Activated CD8-positive, alpha-beta memory T cell treated with anti-CD3 and anti-CD28 coated beads for 1 hour (primary cell): ENCODE measurements at places on chromosomes 5 and 9.

DNA sequence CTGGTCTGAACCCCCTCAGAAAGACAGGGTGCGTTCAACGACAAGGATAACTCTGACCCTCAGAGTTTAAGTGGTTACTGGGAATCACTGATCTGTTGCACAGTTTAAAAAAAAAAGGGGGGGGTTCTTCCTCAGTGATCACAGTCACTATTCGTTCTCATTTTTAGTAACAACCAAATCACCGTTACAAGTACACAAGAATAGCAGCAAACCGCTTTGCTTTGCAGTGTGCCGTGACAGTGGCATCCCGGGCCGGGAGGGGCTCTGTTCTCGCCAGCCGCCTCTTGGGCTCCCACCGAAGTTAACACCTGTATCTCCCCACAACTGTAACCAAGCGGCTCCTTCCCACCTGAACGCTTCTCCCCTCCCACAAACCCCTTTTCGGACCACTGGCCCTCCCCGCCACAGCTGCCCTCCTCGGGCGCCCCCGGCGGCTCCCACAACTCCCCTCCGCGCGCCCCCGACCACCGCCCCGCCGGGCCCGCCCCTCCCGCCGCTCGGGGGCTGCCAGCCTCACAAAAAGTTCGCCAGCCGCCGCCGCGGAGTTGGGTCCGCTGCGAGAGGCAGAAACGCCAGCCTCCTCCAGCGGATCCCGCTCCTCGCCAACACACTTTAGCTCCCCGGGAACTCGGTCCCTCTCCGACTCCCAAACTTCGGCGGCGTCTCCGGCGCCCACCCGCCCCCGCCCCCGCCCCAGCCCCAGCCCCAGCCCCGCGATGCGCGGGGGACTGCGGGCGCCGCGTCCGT is 1.2 kb downstream of the SSBP2 start:
- DNase-seq: peak; percentile 30

DNA sequence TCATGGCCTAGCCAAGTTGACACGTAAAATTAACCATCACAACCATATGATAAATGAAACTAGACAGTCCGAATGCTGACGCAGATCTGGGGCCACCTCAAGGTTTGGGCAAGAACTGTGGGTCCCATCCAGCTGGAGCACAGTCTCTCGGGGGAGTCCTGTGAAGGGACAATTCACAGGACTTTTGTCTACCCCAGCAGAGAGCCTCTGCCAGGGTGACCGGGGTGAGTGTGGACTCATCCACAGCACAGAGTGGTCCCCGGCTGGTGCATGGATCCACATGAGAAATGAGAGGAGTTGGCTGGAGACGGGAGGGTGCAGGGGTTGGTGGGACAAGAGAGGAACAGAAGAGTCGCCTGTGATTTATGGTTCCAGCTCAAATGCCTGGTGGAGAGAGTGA is 17.7 kb upstream of the MED10 start:
- DNase-seq: no peak

GRCh38 chr5:102874054-102874453 is 118.9 kb downstream of the PAM start:
- DNase-seq: no peak

- no peak for DNase-seq
Observed at GRCh38 chr5:115343855-115344254, 47.4 kb upstream of the CCDC112 start.

DNA sequence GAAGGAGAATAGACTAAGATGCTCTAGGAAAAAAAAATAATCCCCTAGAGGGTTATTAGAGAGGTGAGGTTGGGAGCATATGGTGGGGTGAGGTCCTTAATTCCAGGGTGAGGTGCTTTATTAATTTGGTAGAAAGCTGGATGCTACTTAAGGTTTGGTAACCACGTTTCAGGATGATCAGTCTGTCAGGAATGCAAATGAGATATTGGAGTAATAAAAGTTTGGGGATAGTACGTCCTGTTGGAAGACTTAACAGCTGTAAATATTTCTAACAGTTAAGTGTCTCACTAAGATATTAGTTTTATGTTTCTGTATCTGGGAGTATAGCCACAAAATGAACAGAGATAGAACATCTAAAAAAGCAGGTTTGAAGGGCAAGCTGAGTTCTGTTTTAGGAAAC is 578.9 kb downstream of the CETN3 start:
- DNase-seq: no peak

- DNase-seq: no peak
Observed at GRCh38 chr5:126015235-126016181, 407.7 kb upstream of the GRAMD2B start.

DNA sequence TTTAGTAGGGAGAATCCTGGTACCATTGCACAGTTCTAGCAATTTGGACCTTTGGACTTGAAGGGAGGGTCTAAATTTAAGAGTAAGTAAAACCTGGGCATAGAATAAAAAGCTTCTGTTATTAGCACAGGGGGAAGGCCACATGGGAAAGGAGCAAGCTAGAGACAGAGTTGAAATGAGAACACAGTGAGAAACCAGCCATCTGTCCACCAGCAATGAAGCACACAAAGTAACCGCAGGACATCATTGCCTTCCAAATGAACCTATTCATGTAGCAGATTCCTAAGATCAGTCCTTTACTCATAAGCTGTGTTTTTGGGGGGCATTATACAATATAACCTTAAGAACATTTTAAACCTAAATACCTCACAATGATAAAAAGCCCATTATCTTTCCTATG is 407.4 kb downstream of the HCN1 start:
- DNase-seq: no peak

- DNase-seq: no peak
Observed at GRCh38 chr5:107500347-107500746, 170.4 kb downstream of the EFNA5 start.

DNA sequence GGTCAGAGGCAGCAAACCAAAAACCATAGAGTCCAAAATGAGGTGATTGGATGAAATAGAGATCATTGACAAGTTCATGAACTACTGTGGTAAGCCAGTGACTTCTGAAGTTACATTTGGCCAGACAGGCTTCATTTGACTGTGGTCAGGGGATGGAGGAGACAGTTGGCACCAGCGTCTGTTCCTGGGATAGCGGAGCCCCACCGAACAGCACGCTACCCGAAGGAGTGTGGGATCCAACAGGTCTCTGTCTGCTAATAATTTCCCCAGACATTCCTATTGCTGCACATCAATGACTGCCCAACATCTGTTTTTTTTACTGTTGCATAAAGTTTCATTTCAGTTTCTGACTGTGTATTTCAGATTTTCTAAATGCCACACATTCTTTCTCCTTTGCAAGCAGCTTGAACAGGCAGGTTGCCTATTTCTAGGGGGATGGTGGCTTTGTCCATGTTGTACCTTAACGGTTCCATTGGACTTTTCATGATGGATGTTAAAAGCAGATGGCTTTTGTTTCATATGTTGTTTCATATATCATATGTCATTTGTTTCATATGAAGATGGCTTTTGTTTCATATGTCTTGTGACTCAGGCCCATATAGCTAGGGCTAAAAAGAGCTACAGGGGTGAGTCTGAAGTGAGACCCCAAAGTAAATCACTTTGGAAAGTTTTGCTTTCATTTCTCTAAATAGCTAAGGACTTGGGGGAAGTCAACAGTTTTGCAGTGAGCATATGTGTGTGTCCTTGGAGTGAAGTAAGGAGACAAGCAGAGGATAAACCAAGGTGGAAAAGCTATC is 180.8 kb downstream of the GOLPH3 start:
- no peak for DNase-seq

DNA sequence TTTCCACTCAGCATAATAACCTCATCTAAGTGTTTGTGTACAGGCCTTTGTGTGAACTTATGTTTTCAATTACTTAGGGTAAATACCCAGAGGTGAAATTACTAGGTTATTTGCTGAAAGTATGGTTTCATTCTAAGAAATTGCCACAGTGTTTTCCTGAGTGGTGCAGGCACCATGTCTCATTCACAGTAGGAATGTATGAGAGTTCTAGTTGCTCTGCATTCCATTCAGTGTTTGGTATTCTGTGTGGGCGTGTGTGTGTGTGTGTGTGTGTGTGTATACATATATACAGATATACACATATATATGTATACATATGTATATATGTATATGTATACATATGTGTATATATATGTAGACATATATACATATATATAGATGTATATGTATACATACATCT is 8.8 kb upstream of the SVEP1 start:
- no peak for DNase-seq

- no peak for DNase-seq
Observed at GRCh38 chr5:142315096-142315900, 9.5 kb downstream of the SPRY4 start.

DNA sequence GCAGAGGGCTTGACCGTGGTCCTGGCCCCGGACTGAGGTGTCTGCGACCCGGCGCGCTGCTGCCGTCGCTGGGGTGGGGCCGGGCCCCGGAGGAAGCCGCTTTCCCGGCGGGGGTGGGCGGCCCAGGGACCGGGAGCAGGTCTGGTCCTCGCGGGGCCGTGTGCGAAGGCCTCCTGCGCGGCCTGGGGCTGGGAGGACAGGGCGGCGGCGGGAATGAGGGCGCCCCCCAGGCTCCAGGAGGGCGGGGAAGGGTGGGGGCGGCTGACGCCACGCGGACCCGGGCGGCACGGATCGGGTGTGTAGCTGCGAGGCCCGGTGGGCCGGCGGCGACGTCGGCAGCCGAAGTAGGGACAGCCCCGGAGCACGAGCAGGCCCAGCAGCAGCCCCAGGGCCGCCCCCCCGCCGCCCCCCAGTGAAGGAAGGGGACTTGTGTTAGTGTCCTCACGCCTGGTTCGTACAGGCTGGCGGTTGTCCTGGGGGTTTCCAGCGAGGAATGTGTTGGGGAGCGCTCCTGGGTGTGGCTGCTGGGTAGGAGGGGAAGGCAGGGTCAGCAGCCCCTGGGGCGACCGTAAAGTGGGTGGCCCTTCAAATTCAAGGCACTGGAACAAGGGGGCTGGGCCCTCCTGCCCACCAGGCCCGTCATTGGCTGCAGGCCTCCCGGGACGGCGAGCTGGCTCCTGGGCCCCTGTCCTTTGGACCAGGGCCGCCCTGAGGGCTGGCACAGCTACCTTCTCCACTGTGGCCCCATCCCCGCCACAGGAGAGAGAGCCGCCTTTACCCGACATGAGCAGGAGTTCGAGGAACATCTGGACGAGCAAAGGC is 597 bp upstream of the TMEM250 start:
- no peak for DNase-seq

DNA sequence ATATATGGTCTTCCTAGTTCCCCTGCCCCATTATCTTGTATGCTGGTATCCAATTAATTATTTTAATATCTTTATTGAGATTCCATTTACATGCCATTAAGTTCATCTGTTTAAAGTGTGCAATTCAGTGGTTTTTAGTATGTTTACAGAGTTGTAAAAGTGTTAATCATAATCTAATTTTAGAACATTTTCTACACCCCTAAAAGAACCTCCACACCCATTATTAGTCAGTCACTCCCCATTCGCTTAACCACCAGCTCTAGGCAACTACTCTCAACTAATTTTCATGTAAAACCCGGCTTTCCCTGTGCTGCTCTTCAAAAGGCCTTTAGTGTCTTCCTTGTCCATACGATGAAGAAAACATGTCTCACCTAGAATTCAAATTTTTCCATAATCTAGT is 20.8 kb upstream of the CAVIN4 start:
- no peak for DNase-seq

- DNase-seq: no peak
Observed at GRCh38 chr9:107669422-107669821, 179.9 kb upstream of the KLF4 start.

- no peak for DNase-seq
Observed at GRCh38 chr9:127406799-127407491, 10.0 kb downstream of the SLC2A8 start.

DNA sequence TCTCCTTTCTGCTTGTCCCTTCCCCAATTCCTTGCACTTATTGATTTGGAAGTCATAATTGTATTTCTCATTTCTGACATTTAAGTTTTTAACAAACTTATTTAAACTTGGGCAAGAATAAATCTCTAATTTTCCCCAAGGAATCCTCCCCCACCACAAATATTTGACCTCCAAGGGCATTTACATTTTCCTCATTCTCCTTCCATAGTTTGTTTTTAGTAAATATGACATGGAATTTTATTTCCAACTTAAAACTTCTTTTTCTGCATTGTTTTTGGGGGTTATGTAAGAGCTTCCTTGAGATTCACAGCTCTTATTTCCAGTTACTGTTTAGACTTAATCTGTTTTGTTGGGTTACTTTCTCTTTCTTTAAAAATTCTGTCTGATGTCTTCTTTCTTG is 64.9 kb downstream of the ZNF618 start:
- no peak for DNase-seq

GRCh38 chr9:29816954-29817703 is 2243.8 kb upstream of the C9orf72 start:
- DNase-seq: no peak

DNA sequence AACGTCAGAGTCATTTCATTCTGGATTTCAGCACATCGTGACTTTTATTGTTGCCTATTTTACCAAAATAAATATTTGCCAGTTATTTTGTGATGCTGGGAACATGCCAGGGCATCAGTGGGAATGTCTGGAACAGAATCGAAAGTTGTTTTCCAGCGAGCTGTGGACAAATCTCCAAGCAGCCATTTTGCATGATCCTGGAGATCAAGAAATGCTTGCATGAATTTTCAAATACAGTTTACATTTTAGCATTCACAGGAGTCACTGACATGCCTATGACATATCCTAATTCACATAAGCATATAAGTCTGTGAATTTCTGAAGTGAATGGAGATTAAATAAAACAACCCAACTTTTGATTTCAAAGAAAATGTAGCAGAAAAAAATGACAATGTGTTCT is 119.4 kb downstream of the VCAN start:
- DNase-seq: no peak

DNA sequence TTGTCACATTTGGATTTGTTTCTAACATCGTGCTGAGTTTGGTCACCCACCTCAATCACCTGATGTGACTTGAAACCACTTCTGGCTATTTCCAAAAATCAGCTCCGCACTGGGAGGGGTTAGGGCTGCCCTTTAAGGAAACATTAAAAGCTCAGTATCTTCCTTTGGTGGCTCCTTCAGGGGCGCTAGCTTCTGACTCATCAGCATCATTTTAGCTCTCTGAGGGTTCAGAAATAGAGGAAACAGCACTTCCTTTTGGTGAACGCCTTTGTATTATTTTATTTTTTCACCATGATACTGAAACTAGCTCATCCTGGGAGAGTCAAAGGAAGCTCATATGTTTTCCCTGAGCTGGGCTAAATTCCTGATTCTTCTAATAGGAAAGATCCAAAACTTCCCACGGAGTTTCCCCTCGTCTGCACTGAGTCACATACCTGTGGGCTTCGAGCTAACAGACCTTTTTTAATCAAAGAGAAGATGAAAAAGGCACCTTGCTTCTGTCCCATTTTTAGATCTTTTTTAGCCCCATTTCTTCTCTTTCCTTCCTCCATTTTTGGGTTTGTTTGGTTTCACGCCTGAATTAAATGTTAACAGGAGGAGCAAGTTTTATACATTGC is 48.2 kb downstream of the ROPN1L start:
- DNase-seq: no peak

DNA sequence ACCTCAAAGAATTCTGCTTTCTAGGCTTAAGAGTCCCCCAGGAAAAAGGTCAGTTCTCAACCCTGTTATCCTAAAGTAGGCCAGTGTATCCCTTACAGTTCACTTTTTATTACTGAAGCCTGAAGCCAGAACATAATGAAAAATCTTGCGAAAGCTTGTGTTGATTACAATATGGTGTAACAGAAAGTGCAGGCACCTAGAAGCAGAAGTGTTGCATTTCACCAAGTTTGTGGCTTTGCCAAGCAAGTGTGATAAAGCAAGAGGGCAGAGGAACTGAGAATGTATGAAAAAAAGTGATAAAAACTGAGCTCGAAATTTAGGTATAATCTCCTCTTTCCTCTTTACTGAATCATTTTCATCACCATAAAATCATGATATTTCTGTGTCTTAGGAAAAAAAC is 26.2 kb downstream of the AGTPBP1 start:
- no peak for DNase-seq

- DNase-seq: no peak
Observed at GRCh38 chr9:129231759-129232158, 53.7 kb upstream of the IER5L start.
